ENCODE measurements at places on chromosomes 4 and X. TPM values are rescaled to one million over a fixed set of nuclear protein-coding genes. Genes with fewer than 3 reads are reported as not detected.
A peak's percentile ranks its signal among the peaks of the same experiment; 100 is the strongest.

- DNase-seq: no peak
Measured at GRCh38 chrX:151700581-151700980, 5.3 kb downstream of the PRRG3 start.

DNA sequence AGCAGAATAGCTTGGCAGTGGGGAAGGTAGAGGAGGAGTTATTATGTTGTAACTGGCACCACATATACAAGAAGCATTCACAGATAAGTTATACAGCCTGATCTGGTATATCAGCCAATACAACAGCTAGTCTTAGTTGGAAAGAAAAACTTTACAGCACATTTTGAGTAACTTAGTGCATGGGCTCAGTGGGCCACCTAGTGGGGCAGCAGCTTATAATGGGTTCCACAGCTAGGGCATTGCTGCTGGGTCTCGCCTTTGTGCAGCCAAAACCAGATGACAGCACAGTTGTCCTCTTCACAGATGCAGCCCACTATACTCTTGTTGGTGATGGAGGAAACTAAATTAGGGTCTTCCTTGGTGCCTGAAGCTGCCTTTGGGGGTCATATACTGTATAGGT lies 448.1 kb upstream of the RASGEF1B start:
- DNase-seq: no peak

DNA sequence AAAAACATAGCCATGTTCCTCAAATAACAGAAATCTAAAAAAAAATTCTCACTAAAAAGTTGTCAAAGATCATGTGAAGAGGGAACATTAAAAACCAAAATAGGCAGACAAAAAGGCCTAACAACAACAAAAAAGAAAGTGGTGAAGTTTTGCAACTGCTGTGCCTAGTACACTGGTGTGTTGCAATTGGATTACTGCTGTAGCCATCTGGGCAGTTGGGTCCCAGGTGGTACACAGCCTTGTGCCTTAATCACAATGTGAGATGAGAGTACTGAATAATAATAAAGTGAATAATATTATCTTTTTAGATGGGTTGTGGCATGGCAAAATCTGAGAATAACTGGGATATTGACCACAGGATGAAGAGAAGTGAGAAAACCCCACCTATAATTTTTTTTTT lies 12.0 kb downstream of the C4orf54 start:
- DNase-seq: no peak

DNA sequence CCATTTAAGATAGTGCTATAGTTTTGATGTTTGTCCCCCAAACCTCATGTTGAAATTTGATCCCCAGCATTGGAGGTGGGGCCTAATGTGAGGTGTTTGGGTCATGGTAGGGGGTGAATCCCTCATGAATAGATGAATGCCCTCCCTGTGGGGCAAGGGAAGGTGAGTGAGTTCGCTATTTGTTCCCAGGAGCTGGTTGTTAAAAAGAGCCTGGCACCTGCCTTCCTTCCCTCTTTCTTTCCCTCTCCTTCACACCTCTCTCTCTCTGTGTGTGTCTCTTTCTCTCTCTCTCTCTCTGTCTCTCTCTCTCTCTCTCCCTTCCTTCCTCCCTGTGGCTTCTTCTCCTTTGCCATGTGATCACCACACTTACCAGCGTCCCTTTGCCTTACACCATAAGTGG lies 160.7 kb downstream of the AASDH start:
- DNase-seq: no peak

- peak; percentile 53 for DNase-seq
Measured at GRCh38 chrX:68710870-68711576, 63.6 kb downstream of the STARD8 start.

GRCh38 chr4:28518561-28519165 lies 1658.0 kb downstream of the STIM2 start:
- peak; percentile 76 for DNase-seq

DNA sequence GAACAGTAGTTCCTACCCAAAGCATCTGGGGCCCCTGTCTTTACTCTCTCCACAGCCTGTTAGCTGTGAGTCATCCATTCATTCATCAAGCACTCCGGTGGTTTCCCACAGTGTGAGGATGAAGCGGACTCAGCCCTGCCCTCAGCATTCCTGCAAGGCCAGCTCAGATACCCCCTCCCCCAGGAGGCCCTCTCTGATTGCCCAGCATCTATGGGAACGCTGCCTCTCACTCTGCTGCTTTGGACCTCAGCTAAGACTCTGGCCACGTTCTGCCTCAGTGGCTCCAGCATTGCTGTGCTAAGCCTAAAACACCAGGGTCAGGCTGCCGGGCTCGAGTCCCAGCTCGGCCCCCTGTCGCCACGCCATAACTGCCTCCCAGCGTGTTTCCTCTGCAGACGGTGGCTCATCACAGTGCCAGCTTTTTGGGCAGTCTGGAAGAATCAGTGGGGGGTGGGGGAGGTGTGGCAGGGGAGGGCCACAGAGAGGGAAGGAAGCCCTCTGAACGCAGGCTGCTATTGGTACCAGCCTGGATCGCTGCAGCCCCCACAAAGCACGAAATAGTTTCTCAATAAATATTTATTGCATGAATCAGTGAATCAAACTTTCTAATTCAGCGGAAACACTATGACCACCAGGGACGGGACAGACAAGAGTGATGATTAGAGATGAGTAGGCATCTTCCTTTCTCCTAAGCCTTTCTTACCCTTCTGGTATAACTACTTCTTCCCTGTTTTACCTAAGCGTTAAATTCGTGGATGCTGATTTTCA lies 74.4 kb downstream of the SORCS2 start:
- DNase-seq: peak; percentile 92

DNA sequence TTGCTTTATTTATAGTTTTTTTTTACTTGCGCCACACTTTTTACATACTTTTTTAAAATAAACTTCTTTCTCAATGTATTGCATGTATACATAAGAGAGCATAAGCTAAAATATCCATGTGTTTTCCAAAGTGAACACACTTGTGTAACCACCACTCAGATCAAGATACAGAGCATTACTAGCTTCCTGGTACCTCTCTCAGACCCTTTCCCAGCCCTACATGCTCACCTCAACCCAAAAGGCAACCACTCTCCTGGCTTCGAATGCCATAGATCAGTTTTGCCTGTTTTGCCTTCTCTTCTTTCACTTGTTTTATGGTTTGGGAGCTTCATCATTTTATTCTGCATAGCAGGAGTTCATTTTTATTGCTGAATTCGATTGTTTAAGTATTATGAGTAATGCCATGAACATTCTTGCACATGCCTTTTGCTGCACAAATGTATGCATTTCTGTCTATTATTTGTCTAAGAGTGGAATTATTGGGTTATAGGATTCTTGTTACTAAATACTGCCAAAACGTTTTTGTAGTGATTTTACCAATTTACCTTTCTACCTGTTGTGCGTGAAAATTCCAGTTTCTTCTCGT lies 45.9 kb upstream of the NUDT6 start:
- peak; percentile 28 for DNase-seq

GRCh38 chr4:7745301-7745885 lies 194.3 kb downstream of the AFAP1 start:
- DNase-seq: no peak

DNA sequence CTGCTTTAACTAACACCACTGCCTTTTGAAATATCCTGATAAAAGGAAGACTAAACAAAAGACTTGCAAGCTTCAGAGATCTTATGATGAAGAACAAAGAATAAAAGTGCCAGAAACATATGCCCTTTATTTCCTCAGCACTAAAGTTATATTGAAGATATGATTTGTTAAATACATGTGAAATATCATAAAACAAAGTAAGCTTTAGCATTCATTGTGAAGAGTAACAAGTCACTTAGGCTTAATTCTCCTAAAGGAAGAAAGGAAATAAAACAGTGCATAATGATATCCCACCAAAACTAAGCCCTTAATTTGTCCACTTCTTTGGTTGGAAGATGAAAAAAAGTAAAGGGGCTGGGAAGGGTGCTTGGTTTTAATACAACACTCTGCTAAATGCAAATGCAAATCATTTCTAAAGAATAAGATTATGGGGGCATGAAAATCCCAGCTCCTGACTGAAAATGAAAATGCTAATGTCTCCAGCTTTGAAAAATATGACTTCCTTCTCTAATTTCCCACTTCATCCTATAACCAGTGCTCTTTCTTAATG lies 227.2 kb downstream of the FAT4 start:
- DNase-seq: no peak

- DNase-seq: no peak
Measured at GRCh38 chr4:122701965-122702364, 30.5 kb upstream of the BBS12 start.

GRCh38 chrX:152915541-152916241 lies 17.8 kb downstream of the ZNF185 start:
- DNase-seq: peak; percentile 79

- DNase-seq: no peak
Measured at GRCh38 chrX:23504895-23505294, 162.4 kb upstream of the PRDX4 start.

GRCh38 chrX:10619425-10620046 lies 849 bp downstream of the MID1 start:
- DNase-seq: no peak

- DNase-seq: no peak
Measured at GRCh38 chr4:122548886-122549630, 71.8 kb downstream of the IL21 start.

DNA sequence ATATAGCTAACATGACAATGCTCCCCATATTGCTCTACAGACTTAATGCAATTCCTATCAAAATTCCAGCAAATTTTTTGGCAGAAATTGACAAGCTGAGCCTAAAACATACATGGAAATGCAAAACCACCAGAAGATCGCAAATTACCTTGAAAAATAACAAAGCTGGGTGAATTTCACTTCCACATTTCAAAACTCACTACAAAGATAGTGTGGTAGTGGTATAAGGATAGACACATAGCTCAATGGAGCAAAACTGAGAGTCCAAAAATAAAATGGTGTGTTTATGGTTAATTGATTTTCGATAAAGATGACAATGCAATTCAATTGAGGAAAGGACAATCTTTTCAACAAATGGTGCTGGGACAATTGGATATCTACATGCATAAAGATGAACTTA lies 65.8 kb downstream of the SLC9A7 start:
- no peak for DNase-seq

- DNase-seq: peak; percentile 94
Measured at GRCh38 chr4:55853484-55854046, at the start of gene EXOC1. Gene EXOC1, plus strand, starts transcription at chr4:55853648. Its CDS starts 4,676 bp downstream, at chr4:55858324.

GRCh38 chr4:4810092-4810774 lies 49.2 kb upstream of the MSX1 start:
- no peak for DNase-seq

GRCh38 chrX:95536661-95537060 lies 1148.0 kb upstream of the DIAPH2 start:
- DNase-seq: no peak

DNA sequence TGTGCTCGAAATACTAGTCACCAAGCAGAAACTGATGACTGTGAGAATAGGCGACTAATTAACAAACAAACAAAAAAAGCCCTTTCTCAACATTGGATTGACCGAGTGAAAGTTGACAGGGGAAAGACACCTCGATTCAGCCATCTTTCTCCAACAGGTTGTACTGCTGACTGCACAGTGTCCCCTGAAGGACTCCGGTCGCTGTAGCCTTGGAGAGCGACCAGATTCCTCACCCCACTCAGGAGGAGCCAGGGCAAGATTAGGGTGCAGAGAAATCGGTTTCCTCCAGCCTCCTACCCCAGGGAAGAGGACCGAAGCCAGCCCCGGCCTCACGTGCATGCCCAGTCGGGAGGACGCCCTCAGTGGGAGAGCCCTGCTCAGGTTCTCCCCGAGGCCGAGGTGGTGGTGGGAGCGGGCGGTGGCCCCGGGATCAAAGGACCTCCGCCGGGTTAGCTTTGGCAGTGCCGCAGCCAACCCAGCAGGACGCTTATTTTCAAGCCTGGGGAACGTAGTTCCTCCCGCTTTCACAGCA lies 1.1 kb upstream of the RAP1GDS1 start:
- DNase-seq: peak; percentile 10

DNA sequence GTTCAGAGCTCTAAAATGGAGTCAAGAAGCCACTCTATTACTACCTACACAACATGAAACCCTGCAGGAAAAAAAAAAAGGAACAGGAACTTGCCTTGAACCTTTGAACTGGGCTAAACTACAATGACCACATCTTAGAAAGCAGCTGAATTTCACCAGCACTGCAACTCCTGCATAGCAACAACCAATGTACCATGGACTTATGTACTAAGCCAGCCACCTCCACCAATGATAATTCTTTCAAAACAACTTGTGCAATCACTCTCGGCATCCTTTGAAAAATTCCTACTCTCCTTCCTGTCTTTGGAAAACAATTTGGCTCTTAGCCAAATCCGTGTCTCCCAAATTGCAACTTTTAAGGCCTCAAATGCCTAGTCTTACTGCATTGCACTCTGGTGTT lies 26.8 kb upstream of the FMR1 start:
- no peak for DNase-seq

DNA sequence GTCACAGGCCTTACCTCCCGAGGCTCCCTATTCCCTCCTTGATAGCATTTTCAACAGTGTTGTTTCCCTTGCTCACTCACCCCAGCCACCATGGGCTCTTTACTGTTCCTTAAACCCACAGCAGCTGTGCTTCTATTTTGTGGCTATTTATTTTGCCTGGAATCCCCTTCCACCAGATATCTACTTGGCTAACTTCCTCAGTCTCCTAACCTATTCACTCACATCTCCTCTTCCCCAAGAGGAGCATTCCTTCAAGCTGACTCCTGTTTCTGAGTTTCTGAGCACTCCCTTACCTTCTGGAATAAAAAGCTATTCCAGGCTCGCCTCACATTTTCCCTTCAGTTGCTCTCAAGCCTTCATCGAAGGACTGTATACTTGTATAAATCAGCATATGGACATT lies 50.5 kb downstream of the CXCL1 start:
- peak; percentile 65 for DNase-seq

GRCh38 chr4:148162991-148163390 lies 279.2 kb downstream of the NR3C2 start:
- DNase-seq: no peak

GRCh38 chr4:152735396-152735859 lies 44.1 kb downstream of the TIGD4 start:
- peak; percentile 11 for DNase-seq

GRCh38 chr4:21380861-21381260 lies 567.7 kb downstream of the KCNIP4 start:
- DNase-seq: no peak

GRCh38 chr4:185304944-185305690 lies 90.6 kb downstream of the LRP2BP start:
- peak; percentile 25 for DNase-seq

DNA sequence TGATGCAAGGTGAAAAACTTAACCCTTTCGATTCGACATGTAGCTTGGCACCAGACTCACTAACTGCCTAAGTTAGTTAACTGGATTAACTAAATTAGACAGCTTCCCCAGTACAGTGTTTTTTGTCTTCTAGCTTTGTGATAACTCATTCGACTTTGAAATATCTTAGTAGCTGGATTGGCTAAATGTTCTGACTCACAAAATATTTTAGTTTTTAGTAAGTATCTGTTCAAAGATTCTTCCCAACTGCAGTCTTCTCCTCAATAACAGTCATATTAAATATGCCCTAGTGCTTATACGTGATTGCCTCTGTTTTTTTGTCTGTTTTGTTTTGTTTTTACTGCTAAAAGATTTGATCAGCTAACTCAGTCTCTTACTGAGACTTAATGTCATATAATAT lies 102.9 kb downstream of the KCNIP4 start:
- peak; percentile 18 for DNase-seq

The STPG2 gene
- total RNA-seq: not detected

The PPEF2 gene
- not detected for total RNA-seq

The EPHA5 gene
- total RNA-seq: under 0.01 TPM

The PABPC4L gene
- total RNA-seq: 0.72 TPM

The ATOH1 gene
- total RNA-seq: not detected

The GPC3 gene
- total RNA-seq: not detected

The GPR78 gene
- under 0.01 TPM for total RNA-seq

The GSX2 gene
- total RNA-seq: not detected

The ADH1B gene
- total RNA-seq: 0.36 TPM

The SLC6A8 gene
- total RNA-seq: 7.2 TPM

All from IMR-90 (cell line).